Activated naive CD8-positive, alpha-beta T cell treated with anti-CD3 and anti-CD28 coated beads for 36 hours (primary cell): ENCODE measurements at places on chromosomes 4 and X. TPM values are rescaled to one million over a fixed set of nuclear protein-coding genes. Genes with fewer than 3 reads are reported as not detected.

DNA sequence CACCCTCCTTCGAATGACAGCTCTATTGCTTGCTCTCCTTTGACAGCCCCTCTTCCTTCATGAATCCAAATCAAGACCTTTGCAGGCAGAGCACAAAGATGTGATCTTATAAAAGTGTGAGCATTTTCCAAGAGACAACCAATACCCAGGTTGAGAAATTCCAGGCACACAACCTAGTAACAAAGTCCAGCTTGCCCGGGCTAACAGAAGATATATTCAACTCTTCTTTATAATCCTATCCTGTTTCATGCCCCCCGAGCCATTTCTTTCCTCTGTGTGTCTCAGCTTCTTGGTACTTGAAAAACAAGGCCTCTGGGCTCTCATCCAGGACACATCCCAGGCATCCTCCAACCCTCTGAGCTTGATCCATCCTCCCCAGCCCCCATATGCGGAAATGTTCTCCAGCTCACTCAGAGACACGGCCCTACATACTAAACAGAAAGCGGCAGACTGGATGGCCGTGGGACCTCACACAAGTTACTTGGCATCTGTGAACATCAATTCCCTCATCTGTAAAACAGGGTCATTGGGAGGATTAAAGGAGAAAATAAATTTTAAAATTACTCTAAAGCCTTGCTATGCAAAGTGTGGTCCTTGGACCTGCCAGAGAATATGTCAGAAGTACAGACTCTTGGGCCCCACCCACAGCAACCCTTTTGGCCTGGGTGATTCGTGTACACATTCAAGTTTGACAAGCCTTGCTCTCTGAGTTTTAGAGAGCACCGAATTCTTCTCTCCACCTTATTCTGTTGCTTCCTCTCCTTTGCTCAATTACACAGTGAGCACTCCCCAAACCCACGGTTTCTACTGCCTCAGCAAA lies 627.0 kb downstream of the BCOR start:
- no peak overlapping the region for H3K27ac ChIP-seq
- no peaks in the 10 kb centered on the region for H3K36me3 ChIP-seq
- no peak for DNase-seq
- H3K4me3 ChIP-seq = no peak overlapping the region
- H3K27me3 ChIP-seq = no peaks in the 10 kb centered on the region
- peaks cover 2% of the 10 kb centered on the region for H3K4me1 ChIP-seq

DNA sequence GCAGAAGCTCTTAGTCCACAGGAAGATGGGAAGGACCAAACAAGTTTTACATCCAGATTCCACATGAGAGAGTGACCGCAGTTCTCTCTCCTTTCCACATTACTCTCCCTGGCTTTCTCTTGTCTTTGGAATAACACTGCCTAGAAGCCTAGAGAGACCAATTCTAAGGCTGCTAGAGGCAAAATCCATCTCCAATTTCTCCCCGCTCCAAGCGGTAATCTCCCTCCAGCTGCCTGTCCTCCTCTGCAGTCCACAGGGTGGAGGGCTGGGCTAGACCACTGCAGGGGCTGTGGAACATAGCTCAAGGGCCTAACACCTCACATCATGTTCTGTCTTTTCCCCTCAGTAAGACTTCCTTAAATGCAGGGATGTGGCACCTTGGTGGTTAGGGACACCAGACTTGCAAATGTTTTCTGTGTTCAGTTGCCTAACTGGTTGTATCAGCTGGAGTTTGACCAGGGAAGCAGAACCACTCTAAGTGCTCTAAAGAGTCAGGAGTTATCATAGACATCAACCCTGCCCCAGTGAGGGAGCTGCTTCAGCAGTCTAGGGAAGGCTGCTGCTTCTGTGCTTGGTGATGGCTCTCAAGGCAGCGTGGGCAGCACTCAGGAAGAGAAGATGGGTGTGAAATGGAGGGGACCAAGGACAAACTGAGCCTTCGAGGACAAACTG lies 423.1 kb downstream of the BCOR start:
- H3K4me1 ChIP-seq = no peaks in the 10 kb centered on the region
- no peak for DNase-seq
- no peak overlapping the region for H3K4me3 ChIP-seq
- no peaks in the 10 kb centered on the region for H3K27me3 ChIP-seq
- no peak overlapping the region for H3K27ac ChIP-seq
- no peaks in the 10 kb centered on the region for H3K36me3 ChIP-seq

The COPS4 gene
- 43.9 TPM for total RNA-seq

DNA sequence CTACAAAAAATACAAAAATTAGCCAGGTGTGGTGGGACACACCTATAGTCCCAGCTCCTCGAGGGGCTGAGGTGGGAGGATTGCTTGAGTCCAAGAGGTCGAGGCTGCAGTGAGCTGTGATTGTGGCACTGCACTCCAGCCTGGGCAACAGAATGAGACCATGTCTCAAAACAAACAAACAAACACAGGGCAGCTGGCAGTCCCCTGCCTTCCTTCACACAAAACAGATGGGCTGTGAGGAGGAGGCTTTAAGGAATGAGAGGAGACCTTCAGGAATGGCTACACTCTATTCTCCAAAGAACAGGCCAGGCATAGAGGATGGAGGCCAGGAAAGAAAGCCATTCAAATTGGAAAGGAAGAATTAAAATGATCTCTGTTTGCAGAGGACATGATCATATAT lies 65.6 kb upstream of the MAML3 start:
- no peak for DNase-seq
- no peak overlapping the region for H3K27ac ChIP-seq
- H3K4me3 ChIP-seq = no peak overlapping the region
- H3K4me1 ChIP-seq = no peaks in the 10 kb centered on the region
- no peaks in the 10 kb centered on the region for H3K36me3 ChIP-seq
- H3K27me3 ChIP-seq = no peaks in the 10 kb centered on the region

DNA sequence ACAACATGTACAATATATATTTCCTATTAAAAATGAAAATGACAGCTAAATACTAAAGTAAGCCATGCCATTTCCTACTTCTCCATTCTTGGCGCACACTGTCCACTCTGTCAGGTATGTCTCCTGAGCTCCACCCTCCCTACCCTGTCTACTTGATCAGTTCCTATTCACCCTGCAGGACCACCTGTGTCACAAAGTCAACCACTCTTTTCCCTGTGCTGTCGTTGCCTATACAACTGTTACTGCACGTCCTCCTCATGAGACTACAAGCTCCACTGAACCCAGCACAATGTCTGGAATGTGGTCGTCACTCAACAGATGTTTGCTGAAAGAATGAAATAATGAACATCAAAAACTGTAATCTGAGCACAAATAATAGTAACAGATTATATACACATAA lies 54.9 kb downstream of the SLC9A7 start:
- DNase-seq = no peak
- H3K27ac ChIP-seq = peak overlapping the region; percentile 95
- H3K4me1 ChIP-seq = peaks cover 29% of the 10 kb centered on the region
- H3K36me3 ChIP-seq = peaks cover 15% of the 10 kb centered on the region
- H3K4me3 ChIP-seq = no peak overlapping the region
- no peaks in the 10 kb centered on the region for H3K27me3 ChIP-seq

DNA sequence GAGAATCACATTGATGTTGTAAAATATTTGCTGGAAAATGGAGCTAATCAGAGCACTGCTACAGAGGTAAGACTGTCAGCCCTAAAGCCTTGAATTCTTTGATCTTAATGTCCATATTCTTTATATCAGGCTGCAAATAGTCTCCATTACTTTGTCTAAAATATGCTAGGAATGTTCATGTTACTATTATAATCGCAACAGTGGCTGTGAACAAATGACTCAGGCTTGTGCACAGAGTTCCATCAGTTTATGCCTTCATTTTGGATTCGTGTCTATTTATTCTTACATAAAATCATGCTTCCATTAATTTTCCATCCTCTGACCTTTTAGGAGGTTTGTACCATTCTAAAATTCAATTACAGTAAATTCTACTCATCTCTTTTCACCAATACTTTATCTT lies 182.7 kb downstream of the ANK2 start:
- no peaks in the 10 kb centered on the region for H3K27me3 ChIP-seq
- no peaks in the 10 kb centered on the region for H3K36me3 ChIP-seq
- H3K4me3 ChIP-seq = no peak overlapping the region
- no peak for DNase-seq
- no peaks in the 10 kb centered on the region for H3K4me1 ChIP-seq

GRCh38 chrX:41785685-41786084 lies 61.7 kb downstream of the GPR82 start:
- peaks cover 14% of the 10 kb centered on the region for H3K4me1 ChIP-seq
- DNase-seq = no peak
- H3K27me3 ChIP-seq = no peaks in the 10 kb centered on the region
- peak overlapping the region; percentile 31 for H3K27ac ChIP-seq
- H3K4me3 ChIP-seq = no peak overlapping the region
